Stimulated activated CD8-positive, alpha-beta memory T cell treated with anti-CD3 and anti-CD28 coated beads, Interleukin-2, amount 100 ng/mL, for 1 hour (primary cell): ENCODE measurements at places on chromosomes 16 and 17.

DNA sequence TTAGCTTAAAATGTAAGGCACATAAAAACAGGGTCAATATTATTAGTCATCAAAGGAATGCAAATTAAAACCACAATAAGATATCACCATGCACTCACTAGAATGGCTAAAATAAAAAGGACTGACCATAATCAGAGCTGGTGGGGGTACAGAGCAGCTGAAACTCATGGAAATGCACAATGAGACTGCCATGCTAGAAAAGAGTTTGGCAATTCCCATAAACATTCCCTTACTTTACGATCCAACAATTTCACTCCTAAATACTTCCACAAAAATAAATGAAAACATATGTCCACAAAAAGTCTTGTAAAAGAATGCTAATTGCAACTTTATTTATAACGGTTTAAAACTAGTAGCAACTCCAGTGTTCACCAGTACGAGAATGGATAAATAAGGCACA lies 36.1 kb upstream of the ERCC4 start:
- no peak for DNase-seq

- no peak for DNase-seq
Observed at GRCh38 chr17:31415004-31415454, 23.6 kb downstream of the RAB11FIP4 start.

GRCh38 chr17:81035521-81036196 lies 708 bp downstream of the BAIAP2 start:
- no peak for DNase-seq

- DNase-seq: no peak
Observed at GRCh38 chr17:47254403-47254943, 846 bp downstream of the ITGB3 start.

DNA sequence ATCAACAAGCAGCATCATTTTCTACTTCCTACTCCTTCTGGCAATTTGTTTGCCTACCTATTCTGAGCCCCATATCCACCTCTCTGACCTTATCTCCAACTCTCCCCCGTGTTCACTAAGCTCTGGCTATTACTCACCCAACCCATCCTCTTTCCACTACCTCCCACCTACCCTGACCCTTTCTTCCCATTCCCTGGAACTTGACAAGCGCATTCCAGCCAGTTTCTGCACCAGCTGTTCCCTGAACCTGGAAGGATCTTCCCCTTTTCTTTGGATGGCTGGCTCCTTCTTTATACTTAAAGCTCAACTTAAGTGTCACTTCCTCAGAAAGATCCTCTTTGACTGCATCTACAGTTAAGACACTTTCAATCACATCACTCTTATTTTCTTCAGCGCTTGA lies 2.2 kb downstream of the DCUN1D3 start:
- no peak for DNase-seq

- no peak for DNase-seq
Observed at GRCh38 chr16:68575082-68575481, 36.0 kb downstream of the ZFP90 start.

- DNase-seq: no peak
Observed at GRCh38 chr17:41012326-41013120, 3.6 kb upstream of the KRTAP3-1 start.

GRCh38 chr17:48295362-48296288 lies 134.4 kb downstream of the SKAP1 start:
- no peak for DNase-seq

GRCh38 chr16:24645739-24646645 lies 83.5 kb upstream of the TNRC6A start:
- DNase-seq: no peak

- no peak for DNase-seq
Observed at GRCh38 chr17:74497471-74497870, 31.0 kb downstream of the CD300A start.

DNA sequence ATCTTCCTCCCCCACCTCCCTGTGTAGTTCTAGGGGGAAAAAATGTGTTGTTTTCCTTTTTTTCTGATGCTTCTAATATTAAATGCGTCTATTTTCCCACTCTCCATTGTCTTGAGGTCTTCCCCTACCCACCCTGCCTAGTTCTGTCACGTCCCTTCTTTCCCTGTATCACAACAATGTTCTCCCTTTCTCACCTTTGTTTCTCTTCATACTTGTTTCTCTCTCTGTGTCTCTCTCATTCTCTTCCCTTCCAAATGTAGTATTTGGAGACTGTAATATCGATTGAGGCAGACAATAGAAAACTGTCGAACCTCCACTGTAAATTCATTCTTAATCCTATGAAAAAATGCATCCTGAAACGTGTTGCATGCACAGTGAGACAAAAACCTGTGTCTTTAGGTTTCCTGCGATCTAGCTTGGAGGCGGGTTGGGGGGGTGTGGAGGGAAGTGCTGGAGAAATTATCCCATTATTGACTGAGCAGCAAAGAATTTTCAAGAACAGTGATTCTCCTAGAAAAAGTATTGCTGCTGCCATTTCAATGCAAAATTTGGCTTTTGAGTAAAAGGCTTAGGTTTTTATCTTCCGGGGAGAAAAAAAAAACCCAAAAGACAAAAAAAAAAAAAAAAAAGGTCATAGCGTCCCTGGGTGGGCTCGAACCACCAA lies 1.3 kb upstream of the PSMB3 start:
- no peak for DNase-seq

GRCh38 chr16:48168075-48168474 lies 12.3 kb upstream of the ABCC12 start:
- DNase-seq: no peak

DNA sequence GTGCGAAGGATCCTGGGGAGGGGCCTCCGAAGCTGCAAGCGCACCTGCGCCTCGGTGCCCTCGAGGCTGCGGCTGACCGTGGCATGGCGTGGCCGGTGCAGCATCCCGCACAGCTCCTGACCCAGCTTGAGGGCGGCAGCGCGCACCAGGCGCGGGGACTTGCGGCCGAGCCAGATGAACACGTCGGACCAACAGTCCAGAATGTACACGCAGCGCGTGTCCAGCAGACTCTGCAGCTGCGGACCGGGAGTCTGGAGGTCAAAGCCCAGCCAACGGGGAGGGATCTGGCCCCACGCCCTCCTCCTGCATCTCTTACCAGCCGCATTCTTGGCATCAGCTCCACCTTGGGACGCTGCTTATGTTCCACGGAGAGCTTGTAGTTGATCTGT lies 10.9 kb downstream of the FLII start:
- no peak for DNase-seq

DNA sequence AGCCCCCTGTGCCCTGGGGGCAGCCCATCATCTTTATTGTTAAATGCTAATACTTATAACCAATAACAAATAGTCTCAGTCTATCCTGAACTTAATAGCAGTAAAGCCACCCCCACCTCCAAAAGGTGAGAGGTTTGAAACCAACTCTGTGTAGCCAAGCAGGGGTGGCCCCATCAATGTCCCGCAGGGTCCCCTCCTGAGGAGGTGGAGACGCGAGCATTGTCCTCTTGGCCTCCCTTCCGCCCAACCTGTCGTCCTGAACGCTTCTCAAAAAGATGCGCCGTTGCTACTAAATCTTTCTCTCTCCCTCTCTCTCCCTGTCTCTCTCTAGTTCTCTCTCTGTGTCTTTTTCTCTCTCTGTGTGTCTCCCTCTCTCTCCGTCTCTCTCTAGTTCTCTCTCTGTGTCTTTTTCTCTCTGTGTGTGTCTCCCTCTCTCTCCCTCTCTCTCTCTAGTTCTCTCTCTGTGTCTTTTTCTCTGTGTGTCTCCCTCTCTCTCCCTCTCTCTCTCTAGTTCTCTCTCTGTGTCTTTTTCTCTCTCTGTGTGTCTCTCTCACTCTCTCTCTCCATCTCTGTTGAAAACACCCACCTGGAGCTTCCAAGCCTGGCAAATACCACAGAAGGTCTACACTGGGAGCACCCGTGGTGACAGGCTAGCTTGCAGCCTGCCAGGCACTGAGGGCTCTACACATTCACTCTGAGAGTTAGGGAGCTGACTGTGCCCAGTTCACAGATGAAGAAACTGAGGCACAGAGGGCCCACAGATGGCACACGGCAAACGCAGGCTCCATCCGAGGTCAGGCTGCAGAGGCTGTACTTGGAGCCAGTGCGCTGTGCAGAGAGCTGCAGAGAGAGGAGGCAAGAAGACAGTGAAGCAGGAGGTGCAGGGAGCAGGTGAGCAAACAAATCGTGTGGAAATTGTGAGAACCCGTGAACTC lies 185.9 kb downstream of the C16orf95 start:
- DNase-seq: no peak

- DNase-seq: no peak
Observed at GRCh38 chr16:53744449-53744848, 40.5 kb downstream of the FTO start.
